Stimulated activated CD4-positive, alpha-beta T cell treated with anti-CD3 and anti-CD28 coated beads, TNF-alpha, amount 100 ng/mL, for 48 hours (primary cell): ENCODE measurements at places on chromosomes 16 and 17.
A peak's percentile ranks its signal among the peaks of the same experiment; 100 is the strongest.

DNA sequence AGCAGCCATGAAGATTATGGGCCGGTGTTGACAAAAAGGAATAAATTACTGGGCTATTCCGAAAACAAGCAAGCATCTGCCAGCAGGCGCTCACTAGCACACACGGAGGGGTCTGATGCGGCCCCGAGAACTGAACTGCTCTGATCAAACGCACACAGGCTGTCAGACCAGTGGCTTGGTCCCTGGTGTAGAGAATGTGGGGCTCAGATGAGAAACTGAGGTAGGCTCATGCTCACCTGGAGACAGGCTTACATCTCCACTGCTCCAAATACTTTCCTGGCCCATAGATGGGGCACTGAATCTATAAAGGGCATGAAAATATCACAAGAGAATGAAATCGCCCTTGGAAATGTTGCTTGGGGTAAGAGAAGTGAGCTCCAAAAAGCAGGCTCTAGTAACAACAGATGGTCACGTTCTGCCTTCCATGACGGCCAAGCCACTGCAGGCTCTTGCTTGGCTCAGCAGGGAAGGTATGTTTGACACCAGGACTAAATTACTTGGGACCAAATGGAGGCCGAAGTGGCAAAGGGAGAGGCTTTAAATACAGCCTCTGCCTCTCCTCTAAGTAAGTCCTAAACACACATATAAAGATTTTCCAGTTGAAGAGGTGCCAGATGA, 5.4 kb downstream of the ABR start:
- DNase-seq = no peak

DNA sequence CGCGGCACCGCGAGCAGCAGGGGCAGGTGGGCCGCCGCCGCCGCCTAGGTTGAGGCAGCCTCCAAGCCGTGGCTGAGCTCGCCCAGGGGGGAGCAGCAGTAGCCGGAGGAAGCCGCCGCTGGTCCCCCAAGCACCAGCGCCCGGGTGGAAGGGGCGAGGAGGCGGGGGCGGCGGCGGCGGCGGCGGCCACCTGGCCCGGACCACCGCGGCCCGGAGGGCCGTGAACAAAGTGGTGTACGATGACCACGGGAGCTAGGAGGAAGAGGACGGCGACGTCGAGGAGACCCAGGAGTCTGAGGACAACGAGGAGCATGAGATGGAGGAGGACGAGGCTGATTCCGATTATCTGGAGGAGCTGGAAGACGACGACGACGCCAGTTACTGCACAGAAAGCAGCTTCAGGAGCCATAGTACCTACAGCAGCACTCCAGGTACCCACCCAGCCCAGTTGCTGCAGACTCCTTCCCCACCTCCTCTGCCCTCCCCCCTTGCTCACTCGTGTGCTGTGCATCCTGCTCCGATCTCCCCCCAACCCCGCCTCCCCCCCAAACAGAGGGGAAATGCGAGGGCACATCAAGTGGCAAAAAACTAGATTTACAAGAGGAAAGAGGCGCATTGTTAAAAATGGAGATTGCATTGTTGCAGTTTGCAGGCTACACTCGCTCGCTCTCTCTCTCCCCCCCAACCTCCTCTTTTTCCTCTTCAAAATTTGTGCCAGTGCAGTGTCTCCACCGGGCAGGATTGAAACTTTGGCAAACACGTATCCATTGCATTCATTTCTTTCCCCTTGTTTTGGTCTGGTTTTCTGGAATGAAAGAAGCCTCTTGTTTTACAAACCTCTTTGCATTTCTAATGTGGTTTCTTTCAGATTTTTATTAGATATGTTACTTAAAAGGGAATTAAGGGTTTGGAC, 41.8 kb upstream of the AMZ2 start:
- DNase-seq = no peak

- no peak for DNase-seq
These were observed 7.6 kb downstream of the CDH15 start for GRCh38 chr16:89179148-89179484.

- no peak for DNase-seq
These were observed 20.0 kb downstream of the ACSF3 start for GRCh38 chr16:89113661-89114060.

GRCh38 chr17:7218758-7219157, 878 bp downstream of the DLG4 start:
- DNase-seq = no peak

GRCh38 chr16:931626-932500, 38.9 kb downstream of the LMF1 start:
- DNase-seq = no peak

GRCh38 chr16:81654346-81654745, 124.7 kb upstream of the PLCG2 start:
- DNase-seq = no peak

- no peak for DNase-seq
These were observed 75.5 kb downstream of the BMERB1 start for GRCh38 chr16:15509593-15510535.

DNA sequence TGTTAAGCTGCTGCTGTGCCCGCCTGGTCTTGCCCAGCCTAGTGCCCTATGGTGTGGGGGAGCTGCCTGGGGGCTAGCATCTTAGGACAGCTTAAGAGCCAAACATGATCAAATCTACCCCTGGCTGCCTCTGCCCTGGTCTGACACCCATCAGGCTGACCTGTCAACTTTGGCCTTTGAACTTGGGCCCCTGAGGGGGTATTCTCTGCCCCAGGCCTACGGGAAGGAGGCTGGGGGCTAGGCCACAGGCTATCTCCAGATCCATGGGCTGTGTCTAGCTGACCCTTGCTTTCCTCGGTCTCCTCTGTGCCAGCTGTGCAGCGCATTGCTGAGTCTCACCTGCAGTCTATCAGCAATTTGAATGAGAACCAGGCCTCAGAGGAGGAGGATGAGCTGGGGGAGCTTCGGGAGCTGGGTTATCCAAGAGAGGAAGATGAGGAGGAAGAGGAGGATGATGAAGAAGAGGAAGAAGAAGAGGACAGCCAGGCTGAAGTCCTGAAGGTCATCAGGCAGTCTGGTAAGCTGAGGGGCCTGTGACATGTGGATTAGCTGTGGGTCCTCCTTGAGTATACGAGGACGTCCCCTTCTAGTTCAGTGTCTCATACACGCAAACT, 3.3 kb upstream of the STARD3 start:
- no peak for DNase-seq

GRCh38 chr17:4417129-4417667, 16.5 kb upstream of the SPNS3 start:
- DNase-seq = no peak

GRCh38 chr16:35131429-35131828, 1672.0 kb downstream of the TP53TG3F start:
- DNase-seq = no peak

DNA sequence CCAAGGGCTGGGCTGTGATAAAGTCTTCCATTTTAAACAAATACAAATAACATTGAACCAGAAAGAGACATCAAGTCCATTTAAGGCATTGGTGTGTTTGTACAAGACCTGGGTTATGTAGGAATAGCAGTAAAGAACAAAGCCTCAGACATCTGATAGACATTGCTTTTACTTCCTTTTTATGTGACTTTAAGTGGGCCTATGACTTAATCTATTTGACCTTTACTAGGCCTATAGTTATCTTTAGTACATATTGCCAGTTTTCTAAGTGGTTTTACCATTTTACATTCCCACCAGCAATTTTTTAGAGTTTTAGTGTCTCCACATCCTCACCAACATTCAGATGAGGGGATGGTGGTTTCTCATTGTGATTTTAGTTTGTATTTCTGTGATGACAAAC, 298.8 kb downstream of the ZFHX3 start:
- DNase-seq = no peak

DNA sequence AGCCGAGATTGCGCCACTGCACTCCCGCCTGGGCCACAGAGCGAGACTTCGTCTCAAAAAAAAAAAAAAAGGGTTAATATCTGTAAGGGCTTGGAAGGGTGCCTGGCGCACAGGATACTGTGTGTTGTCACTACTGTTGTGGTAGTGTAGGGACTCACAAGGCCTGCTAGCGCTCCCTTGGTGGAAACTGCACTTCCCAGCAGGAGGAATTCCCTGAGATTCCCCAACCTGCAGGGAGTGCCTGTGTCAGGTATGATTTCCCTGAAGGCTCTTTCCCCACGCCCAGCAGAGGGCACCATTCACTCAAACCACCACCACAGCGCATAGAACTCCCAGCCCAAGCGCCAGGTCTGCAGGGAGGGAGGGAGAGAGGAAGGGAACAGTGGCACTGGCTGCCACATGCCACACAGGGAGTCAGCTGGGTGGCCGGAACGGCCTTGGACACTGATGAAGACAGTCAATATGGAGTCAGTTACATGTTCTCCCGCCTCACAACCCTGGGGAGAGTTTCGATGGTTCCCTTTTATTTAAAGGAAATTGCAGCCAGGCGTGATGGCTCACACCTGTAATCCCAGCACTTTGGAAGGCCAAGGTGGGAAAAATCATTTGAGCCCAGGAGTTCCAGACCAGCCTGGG, 32.7 kb upstream of the CDH1 start:
- peak; percentile 48 for DNase-seq

DNA sequence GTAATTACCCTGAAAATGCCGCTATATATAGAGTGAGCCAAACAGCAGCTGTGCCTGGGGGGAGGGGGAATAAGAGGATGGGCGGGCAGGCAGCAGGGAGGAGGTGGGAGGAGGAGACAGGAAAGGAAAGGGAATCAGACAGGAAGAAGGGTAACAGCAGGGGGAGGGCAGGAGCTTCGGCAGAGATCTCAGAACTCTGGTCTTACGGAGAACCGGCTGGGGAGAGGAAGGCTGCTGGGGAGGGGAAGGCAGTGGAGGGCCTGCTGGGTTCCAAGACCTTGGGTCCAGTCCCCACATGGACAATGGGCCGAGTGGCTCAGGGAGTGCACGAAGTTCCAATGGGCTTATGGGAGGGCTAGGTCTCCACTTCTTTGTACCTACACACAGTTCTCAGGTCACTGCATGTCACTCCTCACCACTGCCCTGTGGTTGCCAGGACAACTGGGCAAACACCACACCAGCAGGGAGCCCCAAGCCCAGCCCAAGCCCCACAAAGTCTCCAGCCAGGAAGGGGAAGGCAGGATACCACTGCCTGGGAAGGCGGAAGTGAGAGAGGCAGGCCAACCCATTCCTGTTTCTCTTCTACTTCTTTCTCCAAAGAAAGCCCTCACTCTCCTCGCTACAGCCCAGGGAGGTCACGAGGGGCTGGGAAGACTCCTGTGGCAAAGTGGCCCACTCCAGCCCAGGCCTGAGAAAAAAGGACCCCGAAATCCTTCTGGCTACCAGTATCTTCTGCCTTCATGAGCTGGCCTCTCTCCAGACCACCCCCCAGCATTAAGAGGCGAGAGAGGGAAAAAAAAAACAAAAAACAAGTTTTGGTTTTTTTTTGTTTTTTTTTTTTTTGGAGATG, 25.3 kb downstream of the G6PC3 start:
- DNase-seq = no peak

- no peak for DNase-seq
These were observed 47.4 kb downstream of the RAI1 start for GRCh38 chr17:17728550-17729251.

- no peak for DNase-seq
These were observed 29.8 kb downstream of the NXN start for GRCh38 chr17:949623-950303.

- DNase-seq = no peak
These were observed 66.6 kb downstream of the NOS2 start for GRCh38 chr17:27733773-27734172.

GRCh38 chr17:77456951-77457548, 316.3 kb downstream of the SEC14L1 start:
- DNase-seq = no peak

- no peak for DNase-seq
These were observed 115.3 kb downstream of the ANKRD11 start for GRCh38 chr16:89375021-89375420.

- DNase-seq = no peak
These were observed 12.5 kb downstream of the TMIGD1 start for GRCh38 chr17:30321314-30321713.

GRCh38 chr17:74924250-74924948, at the start of gene OTOP2:
TSS of gene OTOP2 (plus strand) at chr17:74924273. CDS start at chr17:74924633, 360 bp downstream.
- DNase-seq = no peak

- no peak for DNase-seq
These were observed 20.7 kb downstream of the ATP2A1 start for GRCh38 chr16:28898942-28899341.

GRCh38 chr17:80455336-80455710, 21.1 kb downstream of the NPTX1 start:
- no peak for DNase-seq

DNA sequence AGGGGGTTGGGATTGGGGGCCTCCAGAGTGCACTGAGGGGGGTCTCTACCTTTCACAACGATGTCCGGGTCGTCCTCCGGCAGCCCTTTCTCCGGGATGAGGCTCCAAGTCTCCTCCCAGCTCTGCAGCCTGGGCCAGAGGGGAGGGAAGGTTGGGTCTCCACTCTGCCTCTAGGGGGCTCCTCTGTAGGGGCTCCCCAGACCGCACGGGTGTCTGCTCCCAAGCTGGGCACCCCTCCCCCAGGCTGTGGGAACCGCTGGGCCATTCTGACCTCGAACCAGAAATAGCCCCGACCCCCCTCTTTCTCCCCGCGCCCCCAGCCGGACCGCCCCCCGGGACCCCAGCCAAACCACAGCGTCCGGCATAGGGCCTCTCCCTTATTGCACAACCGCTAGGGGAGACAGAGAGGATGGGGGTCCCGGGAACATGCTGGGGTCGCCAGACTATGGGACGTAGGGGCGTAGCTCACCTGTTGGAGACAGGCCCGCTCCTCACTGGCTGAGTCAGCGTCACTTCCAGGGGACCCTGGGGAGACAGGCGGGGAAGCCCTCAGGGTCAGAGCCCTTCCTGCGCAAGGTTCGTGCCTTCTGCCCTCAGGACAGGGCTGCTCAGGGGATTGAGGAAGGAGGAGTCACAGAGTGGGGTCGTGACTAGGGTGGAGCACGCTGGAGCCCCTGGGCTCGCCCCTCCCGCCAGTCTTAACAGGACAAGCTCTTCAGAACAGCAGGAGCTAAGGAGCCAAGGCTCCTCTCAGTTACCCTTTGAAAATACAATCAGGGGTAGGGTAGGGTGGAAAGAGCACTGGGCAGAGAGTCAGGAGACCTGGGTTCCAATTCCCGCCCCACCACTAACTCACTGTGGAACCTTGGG, 2.7 kb downstream of the PLEKHH3 start:
- no peak for DNase-seq

DNA sequence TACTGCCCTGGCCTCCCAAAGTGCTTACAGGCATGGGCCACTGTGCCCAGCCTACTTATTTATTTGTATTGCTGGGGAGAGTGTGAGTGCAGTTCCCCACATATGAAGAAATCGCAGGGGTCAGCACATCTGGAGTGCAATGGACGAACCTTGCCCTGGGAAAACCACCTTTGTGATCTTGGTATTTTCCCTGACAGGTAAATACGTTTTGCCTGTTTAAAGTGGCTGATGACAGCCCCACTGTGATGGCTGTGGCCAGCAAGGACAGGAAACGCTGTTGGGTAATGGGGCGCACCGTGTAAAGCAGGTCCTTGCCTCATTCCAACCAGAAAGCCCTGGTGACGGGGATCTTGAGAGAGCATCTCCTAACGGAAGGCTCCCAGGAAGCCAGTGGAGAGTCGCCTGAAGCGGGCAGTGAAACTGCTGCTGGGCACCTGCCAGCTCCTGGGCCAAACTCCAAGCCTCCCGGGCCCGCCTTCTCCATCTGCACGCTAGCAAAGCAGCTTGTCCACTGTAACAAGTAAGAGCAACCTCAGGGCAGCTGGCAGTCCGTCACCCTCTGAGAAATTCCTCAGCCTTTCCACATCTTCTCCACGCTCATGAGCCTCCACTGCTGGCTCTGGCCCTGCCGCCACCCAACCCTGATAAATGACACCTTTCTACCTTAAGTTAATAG, 17.5 kb downstream of the EMC8 start:
- DNase-seq = no peak
